Hematopoietic multipotent progenitor cell (in vitro differentiated cells): ENCODE measurements at places on chromosomes 2 and 18. TPM values are rescaled to one million over a fixed set of nuclear protein-coding genes. Genes with fewer than 3 reads are reported as not detected.

ZNF512 gene
- 24.2 TPM for total RNA-seq

LNPK gene
- 7.3 TPM for total RNA-seq

TCF23 gene
- not detected for total RNA-seq

FEV gene
- not detected for total RNA-seq

CERKL gene
- under 0.01 TPM for total RNA-seq

GPATCH11 gene
- total RNA-seq: 4.0 TPM

FRZB gene
- total RNA-seq: not detected

AQP12A gene
- not detected for total RNA-seq

IL36G gene
- total RNA-seq: not detected

ABCB11 gene
- 0.27 TPM for total RNA-seq

NPPC gene
- total RNA-seq: 0.27 TPM

CXCR4 gene
- total RNA-seq: 150 TPM

LPIN2 gene
- 38.2 TPM for total RNA-seq

ABHD1 gene
- 1.9 TPM for total RNA-seq

LCT gene
- 0.27 TPM for total RNA-seq

DYNAP gene
- total RNA-seq: not detected

STAT4 gene
- 5.9 TPM for total RNA-seq

SERPINB2 gene
- total RNA-seq: 0.27 TPM

CGREF1 gene
- 9.2 TPM for total RNA-seq

PPP1R1C gene
- total RNA-seq: not detected

ALPP gene
- total RNA-seq: 0.27 TPM

PLB1 gene
- total RNA-seq: 7.8 TPM

DAPL1 gene
- total RNA-seq: not detected

RTP5 gene
- total RNA-seq: 1.1 TPM
